NCI-H1105 (cell line): ENCODE measurements at places on chromosomes 2 and 18.
A peak's percentile ranks its signal among the peaks of the same experiment; 100 is the strongest.

- DNase-seq = no peak
These were observed 254.3 kb downstream of the CAMKMT start for GRCh38 chr2:44615950-44616518.

DNA sequence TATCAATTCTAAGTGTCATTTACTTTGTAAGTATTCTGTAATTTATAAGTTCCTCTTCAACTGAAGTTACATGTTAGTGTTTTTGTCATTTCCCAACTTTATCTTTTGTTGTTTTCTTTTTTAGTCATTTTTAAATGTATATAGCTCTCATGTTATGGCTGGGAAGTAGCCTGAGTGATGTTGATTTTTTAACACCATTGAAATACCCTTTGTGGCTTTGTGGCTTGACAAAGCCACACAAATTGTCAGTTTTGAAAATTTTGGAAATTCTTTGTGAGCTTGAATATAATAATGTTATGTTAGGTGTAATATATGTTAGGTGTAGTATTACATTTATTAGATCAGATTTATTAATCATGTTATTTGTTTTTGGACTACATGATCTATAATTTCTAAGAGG, 16.7 kb downstream of the DNAJC10 start:
- DNase-seq = no peak

DNA sequence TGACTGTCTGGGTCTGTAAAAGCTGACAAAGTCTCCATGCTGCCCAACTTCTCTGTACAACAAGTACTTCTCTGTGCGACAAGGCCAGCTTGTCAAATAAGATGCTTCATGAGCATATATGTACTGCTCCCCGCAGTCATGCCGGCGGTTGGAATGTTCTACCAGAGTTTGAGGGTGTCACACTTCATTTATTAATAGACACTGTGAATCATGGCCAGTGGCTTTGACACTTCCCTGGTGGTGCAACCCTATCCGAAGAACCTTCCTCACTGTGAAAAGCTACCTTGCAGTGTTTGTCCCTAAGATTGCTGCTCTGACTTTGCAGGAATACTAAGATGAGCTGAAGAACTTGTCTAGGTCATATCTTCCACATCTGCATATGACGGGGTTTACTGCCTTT, 120.9 kb upstream of the NRP2 start:
- DNase-seq = no peak

DNA sequence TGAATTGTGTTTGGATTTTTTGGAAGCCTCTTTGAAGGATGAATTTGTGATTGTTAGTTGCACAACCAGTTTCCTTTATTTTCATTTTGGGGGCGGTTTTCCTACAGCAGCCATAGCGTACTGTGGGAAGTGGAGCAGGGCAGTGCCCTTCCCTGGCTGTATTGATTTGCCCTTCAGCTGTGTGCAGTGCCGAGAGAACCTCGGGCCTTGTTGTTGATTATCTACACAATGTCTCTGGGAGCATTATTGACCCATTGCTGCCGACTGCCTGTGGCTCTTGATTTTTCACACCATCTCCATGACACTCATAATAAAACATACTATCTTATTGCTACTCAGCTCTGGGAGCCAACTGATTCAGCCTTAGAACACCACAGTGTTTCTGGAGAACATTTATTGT, 162.2 kb upstream of the BOD1L2 start:
- DNase-seq = no peak

GRCh38 chr2:102619414-102620319, at the start of gene SLC9A2:
Gene SLC9A2, plus strand, starts transcription at chr2:102619553. Its CDS starts 296 bp downstream, at chr2:102619849.
- peak; percentile 33 for DNase-seq

- DNase-seq = peak; percentile 19
These were observed 34.9 kb downstream of the BCL2L11 start for GRCh38 chr2:111155610-111156009.

- no peak for DNase-seq
These were observed 912 bp upstream of the FBXO11 start for GRCh38 chr2:47907039-47907781.

DNA sequence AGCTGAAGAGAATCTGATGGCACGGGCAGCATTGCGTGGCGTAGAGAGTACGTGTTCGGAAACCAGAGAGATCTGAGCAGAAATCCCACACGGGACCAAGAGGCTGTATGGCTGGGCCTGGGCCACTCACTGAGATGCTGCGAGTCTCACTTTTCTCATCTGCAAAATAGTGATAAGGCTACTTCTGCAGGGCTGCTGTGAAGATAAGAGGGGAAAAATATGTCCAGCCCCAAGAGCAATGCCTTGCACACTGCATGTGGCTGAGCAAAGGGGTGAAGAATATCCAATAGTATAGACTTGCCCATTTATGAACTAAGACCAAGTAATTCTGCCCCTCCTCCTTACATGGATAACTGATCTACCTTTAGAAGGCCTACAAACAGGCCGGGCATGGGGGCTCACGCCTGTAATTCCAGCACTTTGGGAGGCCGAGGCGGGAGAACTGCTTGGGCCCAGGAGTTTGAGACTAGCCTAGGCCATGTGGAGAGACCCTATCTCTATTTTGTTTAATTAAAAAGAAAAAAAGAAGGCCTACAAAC, 3.1 kb downstream of the FECH start:
- no peak for DNase-seq
